ENCODE measurements at places on chromosomes 5 and 9.
A peak's percentile ranks its signal among the peaks of the same experiment; 100 is the strongest.

- no peak for DNase-seq
Observed at GRCh38 chr5:3913279-3913678, 317.6 kb downstream of the IRX1 start.

DNA sequence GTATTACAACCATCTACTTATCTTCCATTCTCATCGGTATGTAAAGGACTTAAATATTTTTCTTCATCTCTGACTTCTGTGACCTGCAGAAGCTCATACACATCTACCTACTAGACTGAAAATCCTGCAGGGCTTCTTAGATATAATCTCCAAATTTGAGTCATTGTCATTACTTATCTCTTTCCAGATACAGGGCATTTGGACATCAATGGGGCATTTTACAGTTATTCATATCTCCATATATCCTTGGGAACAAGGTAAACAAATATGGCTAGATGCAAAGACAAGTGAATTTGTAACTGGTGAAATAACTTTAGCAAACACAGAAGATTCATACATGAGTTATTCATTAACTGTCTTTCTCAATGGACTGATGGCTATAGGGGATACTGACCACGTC is 37.7 kb upstream of the IL7R start:
- no peak for DNase-seq

- DNase-seq, result no peak
Observed at GRCh38 chr9:12846035-12846434, 71.2 kb downstream of the LURAP1L start.

DNA sequence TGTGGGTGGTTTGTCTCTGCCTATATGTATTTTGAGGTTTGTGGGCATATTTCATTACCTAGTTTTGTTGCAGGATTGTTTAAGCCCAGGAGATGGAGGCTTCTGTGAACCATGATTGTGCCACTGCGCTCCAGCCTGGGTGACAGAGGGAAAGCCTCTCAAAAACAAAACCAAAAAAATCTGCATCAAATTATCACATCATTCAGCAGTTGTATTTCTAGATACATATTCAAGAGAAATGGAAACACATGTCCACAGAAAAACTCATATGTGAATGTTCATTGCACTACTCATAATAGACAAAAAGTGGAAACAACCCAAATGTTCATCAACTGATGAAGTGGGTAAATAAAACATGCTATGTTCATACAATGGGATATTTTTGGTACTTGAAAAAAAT is 29.9 kb downstream of the HSPA4 start:
- no peak for DNase-seq

GRCh38 chr5:35129921-35130485 is 82.3 kb upstream of the AGXT2 start:
- DNase-seq, result peak; percentile 15

- DNase-seq, result peak; percentile 15
Observed at GRCh38 chr5:94968507-94969095, 316.3 kb downstream of the MCTP1 start.
